ENCODE measurements at places on chromosomes 2 and 18.
A peak's percentile ranks its signal among the peaks of the same experiment; 100 is the strongest.

DNA sequence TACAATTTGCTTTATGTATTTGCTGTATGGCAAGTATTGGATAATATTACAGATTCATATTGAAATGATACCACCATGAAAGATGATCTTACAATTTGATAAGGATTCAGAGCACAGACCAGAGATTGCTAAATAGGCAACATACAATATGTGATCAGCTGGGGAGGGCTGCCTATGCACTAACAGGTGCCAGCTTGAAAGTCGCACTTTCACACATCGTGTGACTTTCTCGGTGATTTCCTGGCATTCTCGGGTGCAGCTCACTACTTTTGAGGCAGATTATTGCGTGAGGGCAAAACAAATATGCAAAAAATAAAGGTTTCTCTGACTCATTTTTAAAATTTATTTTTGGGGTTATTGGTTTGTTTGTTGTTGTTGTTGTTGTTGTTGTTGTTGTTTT lies 36.0 kb downstream of the RBMS1 start:
- DNase-seq = no peak

DNA sequence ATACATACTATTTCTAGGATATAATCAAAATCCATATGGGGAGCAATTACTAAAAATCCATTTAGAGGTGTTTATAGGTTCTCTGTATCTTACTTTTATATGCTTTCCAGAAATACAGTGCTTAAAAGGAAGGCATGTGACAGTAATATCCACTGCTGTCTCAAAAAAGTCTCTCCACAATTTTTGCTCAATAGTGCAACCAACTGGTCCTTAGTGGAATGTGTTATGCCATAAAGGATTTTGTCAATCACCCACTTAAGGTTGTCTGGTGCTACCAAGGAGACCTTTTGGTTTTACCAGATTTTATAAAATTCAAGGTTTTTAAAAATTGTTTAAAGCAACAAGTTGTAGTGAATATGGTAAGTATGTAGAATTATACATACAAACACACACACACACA lies 328.5 kb upstream of the DSEL start:
- no peak for DNase-seq

DNA sequence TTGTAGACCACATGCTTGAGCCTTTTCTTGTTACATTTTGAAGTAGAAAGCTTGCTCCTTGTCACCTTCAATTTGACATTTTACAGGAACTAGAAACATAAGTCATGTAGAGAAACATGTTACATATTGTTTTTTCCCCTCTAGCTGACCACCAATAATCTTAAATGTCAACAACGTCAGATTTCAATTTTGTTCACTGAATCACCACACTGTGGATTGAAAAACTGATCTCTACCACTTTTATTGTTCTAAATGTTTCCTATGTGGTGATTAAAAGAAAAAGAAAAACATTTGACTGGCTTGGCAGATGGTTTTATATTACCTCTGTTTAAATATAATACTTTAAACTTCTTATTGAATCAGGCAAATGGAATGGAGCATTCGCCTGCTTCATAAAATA lies 87.7 kb downstream of the DSEL start:
- peak; percentile 39 for DNase-seq

DNA sequence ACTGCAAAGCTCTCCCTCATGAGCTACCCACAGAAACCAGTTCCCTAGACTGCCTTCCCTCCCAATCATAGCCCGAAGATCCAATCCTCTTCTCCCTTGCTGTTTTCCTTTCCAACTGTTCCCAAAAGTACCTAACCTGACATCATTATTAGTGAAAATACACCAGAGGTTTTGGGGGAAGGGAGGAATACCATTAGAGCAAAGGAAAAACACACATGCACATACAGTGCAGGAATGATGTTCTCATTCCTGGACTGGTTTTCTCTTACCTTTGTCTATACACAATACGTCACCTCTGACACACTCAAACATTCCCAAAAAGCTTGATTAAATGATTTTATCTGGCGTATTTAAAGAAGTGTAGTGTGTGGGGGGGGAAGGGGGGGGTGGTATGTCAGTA lies 46.2 kb downstream of the IKZF2 start:
- no peak for DNase-seq

- no peak for DNase-seq
These were observed at the start of gene FBXO36 for GRCh38 chr2:229922449-229923386. Gene FBXO36, plus strand, starts transcription at chr2:229922503. Its CDS starts 11 bp downstream, at chr2:229922514.

GRCh38 chr2:16755442-16755841 lies 89.8 kb upstream of the CYRIA start:
- no peak for DNase-seq

DNA sequence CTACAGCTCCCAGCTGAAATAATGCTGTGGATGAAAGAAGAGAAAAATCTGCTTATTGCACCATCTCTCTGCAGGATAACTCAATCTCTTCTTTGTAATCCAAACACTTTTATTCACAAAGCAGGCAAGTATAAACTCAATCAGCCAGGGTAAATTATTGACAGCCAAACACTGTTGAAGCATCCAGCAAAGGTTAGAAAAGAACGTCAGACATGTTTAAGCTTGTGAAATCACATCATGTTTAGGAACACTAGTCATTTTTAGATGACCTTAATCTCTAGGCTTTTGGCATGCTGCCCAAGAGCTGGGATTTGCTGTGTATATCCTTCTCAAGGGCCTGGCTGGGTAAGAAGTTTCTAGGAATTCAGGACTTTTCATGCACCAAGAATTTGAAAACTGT lies 1148.1 kb upstream of the FANCL start:
- no peak for DNase-seq

- DNase-seq = no peak
These were observed 58.0 kb downstream of the LINC00305 start for GRCh38 chr18:64090876-64091275.

GRCh38 chr2:223538920-223539440 lies 63.2 kb downstream of the SCG2 start:
- DNase-seq = no peak

GRCh38 chr2:225052703-225053102 lies 10.4 kb upstream of the DOCK10 start:
- DNase-seq = no peak
